Lower leg skin (tissue), 4 donors: ENCODE measurements at places on chromosomes 2 and 18. TPM values are rescaled to one million over a fixed set of nuclear protein-coding genes. Genes with fewer than 3 reads are reported as not detected.

Gene PJVK
- total RNA-seq: 1.4 TPM

Gene LIMS3
- total RNA-seq: 2.8 TPM

Gene SCN3A
- total RNA-seq: 0.34 TPM

Gene SERPINB12
- 92.5 TPM for total RNA-seq

DNA sequence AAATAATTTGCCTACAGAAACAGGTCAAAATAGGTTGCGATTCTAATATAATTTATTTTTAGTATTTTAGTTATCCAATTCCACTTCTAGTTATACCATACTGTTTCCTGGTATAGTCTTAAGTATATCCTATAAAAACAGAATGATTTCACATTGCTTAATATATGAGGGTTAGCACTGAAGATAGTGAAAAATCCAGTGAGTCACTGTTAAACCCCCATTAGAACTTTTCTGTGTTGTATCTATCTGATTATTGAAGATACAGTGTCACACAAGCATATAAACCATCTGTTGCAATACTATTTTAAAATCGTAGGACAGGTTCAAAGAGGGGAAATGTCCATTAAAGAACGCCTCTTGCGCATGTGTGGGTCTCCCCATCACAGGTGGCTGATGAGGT, 110.0 kb downstream of the FEZ2 start:
- DNase-seq: no peak

DNA sequence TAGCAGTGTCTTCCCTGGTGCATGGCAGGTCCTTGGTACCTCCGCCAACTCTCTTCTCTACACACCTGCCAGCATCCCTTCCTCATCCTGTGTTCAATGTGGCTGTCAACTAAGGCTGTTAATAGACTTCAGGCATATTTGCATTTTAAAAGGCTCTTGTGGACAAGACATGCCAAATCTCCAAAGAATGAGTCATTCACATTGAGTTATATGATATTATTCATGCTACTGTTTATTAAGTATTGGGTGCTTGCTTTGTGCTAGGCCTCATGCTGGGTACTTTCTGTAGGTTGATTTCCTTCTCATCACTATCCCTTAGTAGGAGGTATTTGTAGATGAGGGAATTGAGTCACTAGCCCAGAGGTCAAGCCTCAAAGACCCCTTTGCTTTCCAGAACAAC, 5.2 kb downstream of the MYO1B start:
- no peak for DNase-seq
